Smooth muscle cell of the coronary artery (primary cell): ENCODE measurements at places on chromosomes 3 and 15. TPM values are rescaled to one million over a fixed set of nuclear protein-coding genes. Genes with fewer than 3 reads are reported as not detected.

Gene FBXL22
- total RNA-seq, result 0.53 TPM in 1 of 2 replicates, not detected in the other

Gene TRPM7
- total RNA-seq, result 24.3 and 43.2 TPM in 2 replicates

Gene PXK
- 18.9 and 35.5 TPM in 2 replicates for total RNA-seq

Gene CATSPER2
- 0.45 and 0.59 TPM in 2 replicates for total RNA-seq

Gene DCLK3
- under 0.01 TPM in 1 of 2 replicates, not detected in the other for total RNA-seq

Gene EIF5A2
- 6.5 and 10.9 TPM in 2 replicates for total RNA-seq

Gene FOXB1
- total RNA-seq, result not detected in 2 replicates

Gene ASTE1
- 5.8 and 9.4 TPM in 2 replicates for total RNA-seq

Gene C3orf33
- total RNA-seq, result 0.23 and 1.7 TPM in 2 replicates

Gene WNT5A
- 0.15 and 46.0 TPM in 2 replicates for total RNA-seq

Gene SCN11A
- total RNA-seq, result under 0.01 TPM in 1 of 2 replicates, not detected in the other

Gene SHF
- total RNA-seq, result 1.3 and 1.7 TPM in 2 replicates

Gene ACKR4
- 4.9 and 27.6 TPM in 2 replicates for total RNA-seq

Gene SLTM
- 54.9 and 99.0 TPM in 2 replicates for total RNA-seq

Gene LRRIQ4
- not detected in 2 replicates for total RNA-seq

Gene IGDCC3
- not detected in 2 replicates for total RNA-seq

Gene BHLHE40
- 8.7 and 51.5 TPM in 2 replicates for total RNA-seq

Gene STRIT1
- not detected in 2 replicates for total RNA-seq

Gene RYR3
- under 0.01 and 0.15 TPM in 2 replicates for total RNA-seq

Gene RPL29
- total RNA-seq, result 574 and 1,531 TPM in 2 replicates

Gene IL16
- under 0.01 and 4.0 TPM in 2 replicates for total RNA-seq

Gene KBTBD8
- total RNA-seq, result 0.82 and 4.7 TPM in 2 replicates

Gene RARB
- 0.23 and 32.2 TPM in 2 replicates for total RNA-seq

Gene ZNF717
- 13.9 and 15.2 TPM in 2 replicates for total RNA-seq

Gene GPR87
- not detected in 2 replicates for total RNA-seq

Gene NR2E3
- total RNA-seq, result 0.08 TPM in 1 of 2 replicates, not detected in the other
